Right ventricle myocardium superior (tissue), 1 donor: ENCODE measurements at places on chromosomes 3 and 15. TPM values are rescaled to one million over a fixed set of nuclear protein-coding genes. Genes with fewer than 3 reads are reported as not detected.
A peak's percentile ranks its signal among the peaks of the same experiment; 100 is the strongest.

GRCh38 chr15:26889298-26889898 is 22.5 kb downstream of the GABRA5 start:
- DNase-seq: no peak

GRCh38 chr15:26841941-26842340 is 24.9 kb upstream of the GABRA5 start:
- no peak for DNase-seq

GRCh38 chr3:120489421-120489820 is 38.6 kb upstream of the FSTL1 start:
- DNase-seq: no peak

DNA sequence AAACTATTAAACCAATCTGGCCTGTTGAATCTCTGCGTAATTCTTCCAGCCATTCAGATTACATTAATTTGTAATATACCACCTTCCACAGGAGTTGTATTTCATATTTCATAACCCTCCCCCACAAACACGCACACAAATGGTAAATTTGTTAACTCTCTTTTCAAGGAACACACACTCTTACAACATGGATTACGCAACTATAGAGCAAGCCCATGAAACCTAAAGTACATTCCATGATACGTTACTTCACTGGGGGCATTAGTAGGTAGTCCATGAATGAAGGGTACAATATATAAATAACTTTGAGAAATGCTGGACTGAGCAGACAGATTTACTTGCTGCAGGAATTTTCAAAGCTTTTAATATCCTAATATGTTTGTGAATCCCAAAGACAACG is 65.0 kb downstream of the TRIM69 start:
- no peak for DNase-seq

- DNase-seq: no peak
Measured at GRCh38 chr3:60282866-60283265, 968.4 kb downstream of the FHIT start.

GRCh38 chr15:37135225-37135624 is 34.9 kb upstream of the MEIS2 start:
- DNase-seq: no peak

DNA sequence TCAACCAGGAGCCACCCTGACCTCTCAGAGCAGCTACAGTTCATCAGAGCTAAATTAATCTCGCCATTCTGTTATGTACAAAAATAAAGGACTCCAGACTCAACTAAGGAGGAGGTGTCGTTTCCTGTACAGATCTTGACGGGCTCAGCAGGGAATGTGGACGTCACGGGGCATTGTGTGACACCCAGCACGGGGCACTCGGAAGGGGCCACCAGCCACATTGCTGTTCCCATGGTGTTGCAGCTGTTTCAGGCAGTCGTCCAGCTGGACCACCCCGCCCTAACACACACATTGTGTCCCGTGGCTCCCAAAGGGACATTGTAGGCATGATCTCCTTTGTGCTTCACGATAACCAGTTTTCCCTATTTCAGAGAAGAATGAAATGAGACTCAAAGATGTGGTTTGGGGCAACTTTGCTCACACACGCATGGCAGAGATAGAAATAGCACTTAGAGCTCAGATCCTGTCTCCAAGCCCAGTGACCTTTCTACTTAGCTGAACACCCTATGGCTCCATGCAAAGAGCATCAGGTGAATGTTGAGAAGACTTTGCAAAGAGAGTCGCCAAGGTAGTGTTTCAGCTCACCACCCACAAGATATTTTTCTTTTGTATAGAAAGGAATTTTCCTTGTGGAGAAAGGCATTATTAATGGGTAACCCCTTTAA is 5.5 kb downstream of the SSUH2 start:
- DNase-seq: peak; percentile 48

Gene PLA2G4D
- total RNA-seq: not detected

Gene SLC9C1
- 1.7 TPM for total RNA-seq

Gene ENTPD3
- total RNA-seq: 0.30 TPM

Gene SKOR1
- total RNA-seq: 0.11 TPM
